Dermis microvascular lymphatic vessel endothelial cell (primary cell): ENCODE measurements at places on chromosomes 7 and 10.

DNA sequence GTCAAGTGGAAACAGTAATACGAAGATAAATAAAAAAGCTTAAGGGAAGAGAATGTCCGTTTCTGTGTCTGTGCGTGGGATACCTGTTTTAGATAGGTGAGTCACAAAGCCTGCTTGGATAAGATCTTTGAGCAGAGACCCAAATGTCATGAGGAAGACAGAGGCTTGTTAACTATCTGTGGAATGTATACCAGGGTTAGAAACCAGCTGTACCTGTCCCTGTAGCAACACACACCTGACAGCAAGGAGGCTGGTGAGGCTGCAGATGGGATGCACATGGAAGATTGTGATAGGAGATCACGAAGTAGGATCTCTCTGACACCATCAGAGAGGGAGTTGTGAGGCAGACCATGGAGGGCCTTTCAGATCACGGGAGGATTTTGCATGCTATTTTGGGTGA lies 105.3 kb downstream of the ARHGAP21 start:
- DNase-seq: no peak

DNA sequence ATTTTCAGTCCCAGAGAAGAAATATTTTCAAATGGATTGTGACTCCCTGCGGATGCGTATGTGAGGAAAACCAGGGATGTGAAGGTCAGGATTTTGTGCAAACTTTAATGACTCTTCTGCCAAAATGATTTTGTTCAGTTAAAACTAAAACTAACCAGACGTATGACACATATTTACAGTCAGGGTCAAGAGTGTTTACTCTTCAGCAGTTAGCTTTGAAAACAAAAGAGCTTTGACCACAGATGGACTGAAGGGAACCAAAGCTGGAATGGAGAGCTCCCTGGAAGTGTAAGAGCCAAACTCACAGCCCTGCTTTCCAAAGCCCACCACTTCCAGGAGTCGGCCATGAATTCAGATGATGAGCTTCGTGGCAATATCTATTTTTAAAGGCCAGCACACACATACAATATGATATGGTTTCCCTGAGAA lies 15.5 kb downstream of the SVIL start:
- no peak for DNase-seq

GRCh38 chr7:39613577-39613976 lies 9.8 kb upstream of the RALA start:
- DNase-seq: peak; percentile 90

DNA sequence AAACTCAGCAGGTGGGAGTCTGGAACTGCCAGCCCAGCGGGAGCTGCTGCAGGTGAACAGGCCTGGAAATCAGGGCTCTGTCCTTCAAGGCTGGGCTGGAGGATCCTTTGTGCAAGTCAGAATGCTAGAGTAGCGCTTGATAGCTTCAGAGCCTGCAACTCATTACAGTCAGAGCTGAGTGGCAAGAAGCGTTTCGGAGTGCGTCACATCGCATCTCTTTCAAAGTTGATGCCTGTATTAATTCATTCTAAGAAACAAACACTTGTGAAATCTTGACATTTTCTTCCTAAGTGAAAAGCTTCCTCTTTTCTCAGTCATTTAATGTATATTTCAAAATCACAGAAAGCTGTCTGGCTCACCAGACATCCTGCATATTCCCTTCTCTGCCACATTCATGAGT lies 121.2 kb upstream of the NPS start:
- no peak for DNase-seq

- no peak for DNase-seq
Observed at GRCh38 chr10:103025696-103026095, 107.6 kb downstream of the CNNM2 start.

DNA sequence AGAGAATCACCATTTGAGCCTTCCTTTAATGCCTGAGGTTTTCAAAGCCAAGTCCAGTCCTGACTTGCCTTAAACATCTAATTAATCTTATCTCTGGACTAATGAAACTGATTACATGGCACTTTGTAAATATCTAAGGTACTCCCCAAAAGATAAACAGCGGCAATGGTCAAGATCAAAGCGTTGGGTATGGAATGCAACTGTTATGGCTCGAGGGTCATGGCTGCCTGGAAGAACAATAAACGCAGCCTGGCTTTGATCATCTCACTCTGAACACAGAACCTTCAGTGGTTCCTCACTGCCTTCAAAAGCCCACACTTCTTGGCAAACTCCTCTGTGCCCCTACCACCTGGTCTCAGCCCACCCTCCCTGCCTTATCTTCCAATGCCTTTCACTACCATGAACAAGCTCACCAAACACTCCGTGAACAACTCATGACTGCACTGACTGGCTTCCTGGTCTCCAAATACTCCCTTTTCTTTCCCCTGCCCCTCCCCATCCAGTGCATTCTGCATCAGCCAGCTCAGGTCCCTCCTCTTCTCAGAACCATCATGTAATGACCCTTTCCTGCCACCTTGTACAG lies 150.2 kb upstream of the NFE2L3 start:
- DNase-seq: no peak

- no peak for DNase-seq
Observed at GRCh38 chr10:15324113-15324512, 47.0 kb downstream of the FAM171A1 start.

DNA sequence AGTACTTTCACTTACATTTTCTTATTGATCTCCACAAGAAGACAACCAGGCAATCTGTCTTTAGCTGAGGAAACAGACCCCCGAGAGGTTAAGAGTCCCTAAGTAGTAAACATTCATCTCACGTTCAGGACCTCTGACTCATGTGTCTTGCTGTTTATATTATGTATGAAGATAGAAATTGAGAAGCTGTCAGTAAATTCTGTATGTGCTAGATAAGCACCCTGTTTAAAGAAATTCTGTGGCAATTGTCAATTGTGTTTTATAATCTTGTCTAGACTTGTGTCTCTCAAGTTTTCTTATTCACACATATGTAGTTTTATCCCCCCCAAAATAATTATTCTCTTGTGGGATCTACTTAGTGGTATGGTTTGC lies 14.5 kb downstream of the ADK start:
- no peak for DNase-seq

- DNase-seq: no peak
Observed at GRCh38 chr10:33278198-33278597, 56.3 kb downstream of the NRP1 start.

- DNase-seq: no peak
Observed at GRCh38 chr10:133422807-133423771, 1.3 kb downstream of the SPRN start.

DNA sequence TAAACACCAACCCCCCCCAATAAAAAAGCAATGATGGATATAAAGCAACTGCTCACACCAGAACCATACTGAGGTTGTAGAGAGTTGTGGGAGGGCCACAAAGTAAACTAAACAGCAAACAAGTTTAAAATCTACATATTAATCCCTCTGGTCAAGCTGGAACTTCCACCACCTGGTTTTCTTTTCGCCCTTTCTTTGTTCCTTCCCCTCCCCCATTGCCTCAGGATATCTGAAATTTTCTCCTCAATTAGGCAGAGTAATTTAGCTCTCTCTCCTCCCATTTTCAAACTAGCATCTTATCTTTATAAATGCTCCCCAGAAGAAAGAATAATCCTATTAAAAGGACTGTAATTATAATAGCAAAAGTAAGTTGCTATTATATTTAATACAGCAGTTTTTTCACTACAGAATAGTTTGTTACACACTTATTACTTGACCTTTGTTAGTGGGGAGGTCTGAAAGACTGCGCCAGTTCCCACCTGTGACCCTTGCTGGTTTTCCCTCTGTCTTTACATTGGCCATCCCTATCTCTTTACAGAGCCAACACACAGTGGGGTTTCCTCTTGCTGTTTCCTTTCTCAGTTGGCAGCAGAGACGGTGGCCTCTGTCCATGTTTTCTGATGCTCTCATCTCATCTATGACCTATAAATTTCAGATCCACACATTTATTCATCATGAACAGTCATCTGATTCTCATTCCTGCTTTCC lies 235.4 kb downstream of the RNLS start:
- no peak for DNase-seq

DNA sequence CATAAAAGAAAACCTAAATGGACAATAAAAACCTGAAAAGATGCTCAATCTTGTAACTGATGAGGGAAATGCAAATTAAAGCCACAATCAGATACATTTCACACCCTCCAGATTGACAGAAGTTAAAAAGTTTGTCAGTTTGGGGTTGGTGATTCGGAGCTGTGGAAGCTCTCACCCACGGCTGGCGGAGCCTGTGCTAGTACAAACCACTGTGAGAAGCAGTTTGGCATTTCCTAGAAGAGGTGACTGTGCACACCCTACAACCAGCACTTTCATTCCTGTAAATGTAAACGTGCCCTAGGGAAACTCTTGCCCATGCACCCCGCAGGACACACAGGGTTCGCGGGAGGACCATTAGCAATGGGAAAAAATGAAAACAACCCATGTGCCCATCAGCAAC lies 114.1 kb downstream of the BMS1 start:
- no peak for DNase-seq

DNA sequence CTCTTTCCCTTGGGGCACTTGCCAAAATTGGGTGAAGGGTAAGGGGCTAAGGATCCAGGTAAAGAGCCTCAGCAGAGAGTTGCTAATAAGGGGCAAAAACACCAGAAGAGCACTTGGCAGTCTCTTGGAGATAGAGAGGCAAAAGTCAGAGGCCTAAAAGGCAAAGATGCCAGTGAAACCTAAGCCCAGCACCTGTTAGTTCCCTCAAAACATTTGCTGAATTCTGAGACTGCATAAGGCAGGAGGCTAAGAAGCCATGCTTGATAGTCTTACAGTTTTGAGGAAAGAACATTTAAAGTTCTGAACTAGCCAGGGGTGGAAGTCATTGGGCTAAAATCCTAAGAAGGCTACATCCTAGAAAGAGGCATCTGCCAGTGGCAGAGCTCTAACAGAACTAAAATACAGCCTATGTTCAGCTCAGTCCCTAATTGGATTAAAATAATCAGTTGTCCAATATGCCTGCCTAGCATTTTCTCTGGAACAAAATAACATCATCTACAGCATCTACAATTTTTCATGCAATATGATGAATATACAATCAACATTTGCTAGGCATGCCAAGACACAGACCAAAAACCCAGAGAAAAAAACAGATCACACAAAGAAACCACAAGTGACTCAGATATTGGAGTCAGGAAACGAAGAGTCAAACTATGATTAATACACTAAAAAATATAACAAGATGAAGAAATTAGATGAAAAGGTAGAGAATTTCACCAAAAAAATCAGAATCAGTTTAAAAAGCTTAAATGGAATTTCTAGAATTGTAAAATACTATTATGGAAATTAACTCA lies 7.7 kb downstream of the HTR7 start:
- no peak for DNase-seq

- no peak for DNase-seq
Observed at GRCh38 chr10:68578974-68579373, 18.8 kb downstream of the TET1 start.

GRCh38 chr7:90322837-90323236 lies 1.7 kb upstream of the FAM237B start:
- DNase-seq: no peak

GRCh38 chr7:100485471-100485876 lies 1.7 kb downstream of the NYAP1 start:
- no peak for DNase-seq

- DNase-seq: no peak
Observed at GRCh38 chr10:112951359-112952281, 1.6 kb downstream of the TCF7L2 start.

GRCh38 chr7:158003441-158004122 lies 584.0 kb downstream of the PTPRN2 start:
- DNase-seq: no peak
